ENCODE measurements at places on chromosomes 3 and 15.

DNA sequence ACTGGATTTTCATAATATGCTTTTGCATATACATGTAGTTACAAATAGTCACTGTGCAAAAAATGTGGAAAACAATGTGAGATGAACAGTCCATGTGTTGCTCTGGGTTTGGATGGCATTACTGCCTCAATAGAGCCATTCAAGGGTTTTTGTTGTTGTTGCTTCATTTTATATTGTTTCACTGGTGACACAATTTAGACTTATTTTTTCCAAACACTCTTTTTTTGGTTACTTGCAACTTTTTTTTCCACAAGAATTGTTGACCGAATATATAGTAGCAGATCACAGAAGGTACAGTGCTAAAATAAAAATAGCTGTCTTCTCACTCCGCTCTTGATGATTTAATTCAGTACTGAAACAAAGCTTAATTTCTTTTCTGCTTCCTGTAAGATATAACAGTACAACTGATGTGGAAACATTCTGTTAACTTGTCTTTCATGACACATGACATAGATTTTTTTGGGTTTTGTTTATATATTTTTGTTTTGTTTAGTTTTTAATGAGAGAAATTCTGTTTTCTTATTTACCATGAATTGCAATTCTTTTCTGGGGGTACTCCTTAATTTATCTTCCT lies 618.6 kb downstream of the NAALADL2 start:
- no peak for DNase-seq

- peak; percentile 85 for DNase-seq
Observed at GRCh38 chr3:18124501-18124900, 300.6 kb downstream of the SATB1 start.

DNA sequence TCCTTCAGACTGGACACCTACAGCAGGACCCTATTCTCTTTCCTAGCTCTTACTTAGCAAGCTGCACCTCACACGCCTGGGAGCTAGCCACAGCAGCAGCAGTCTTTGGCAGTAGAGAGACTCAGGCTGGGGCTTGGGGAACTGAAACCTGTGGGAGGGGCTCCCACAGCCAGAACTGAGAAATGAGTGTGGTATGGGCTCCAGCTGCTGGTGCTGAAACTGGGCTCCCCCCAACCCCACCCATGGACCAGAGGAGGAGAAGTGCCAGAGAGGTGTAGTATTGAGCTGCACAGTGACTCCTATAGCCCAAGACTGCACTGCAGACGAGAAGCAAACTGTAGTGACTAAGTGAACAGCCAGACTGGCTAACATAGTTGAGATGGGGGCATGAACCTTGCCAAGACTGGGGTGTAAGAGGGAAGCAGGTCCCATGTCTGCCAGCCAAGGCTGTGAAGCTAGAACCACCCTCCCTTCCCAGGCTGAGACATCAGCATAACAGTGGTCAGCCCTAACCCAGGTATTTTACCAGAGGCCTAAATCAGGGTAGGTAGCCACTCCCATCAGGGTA lies 62.5 kb downstream of the MYO5A start:
- no peak for DNase-seq

- peak; percentile 71 for DNase-seq
Observed at GRCh38 chr3:5275529-5275928, 88.0 kb downstream of the EDEM1 start.

GRCh38 chr3:30770387-30770786 lies 124.1 kb downstream of the GADL1 start:
- peak; percentile 86 for DNase-seq

- no peak for DNase-seq
Observed at GRCh38 chr15:31197497-31198414, 96.2 kb upstream of the TRPM1 start.

DNA sequence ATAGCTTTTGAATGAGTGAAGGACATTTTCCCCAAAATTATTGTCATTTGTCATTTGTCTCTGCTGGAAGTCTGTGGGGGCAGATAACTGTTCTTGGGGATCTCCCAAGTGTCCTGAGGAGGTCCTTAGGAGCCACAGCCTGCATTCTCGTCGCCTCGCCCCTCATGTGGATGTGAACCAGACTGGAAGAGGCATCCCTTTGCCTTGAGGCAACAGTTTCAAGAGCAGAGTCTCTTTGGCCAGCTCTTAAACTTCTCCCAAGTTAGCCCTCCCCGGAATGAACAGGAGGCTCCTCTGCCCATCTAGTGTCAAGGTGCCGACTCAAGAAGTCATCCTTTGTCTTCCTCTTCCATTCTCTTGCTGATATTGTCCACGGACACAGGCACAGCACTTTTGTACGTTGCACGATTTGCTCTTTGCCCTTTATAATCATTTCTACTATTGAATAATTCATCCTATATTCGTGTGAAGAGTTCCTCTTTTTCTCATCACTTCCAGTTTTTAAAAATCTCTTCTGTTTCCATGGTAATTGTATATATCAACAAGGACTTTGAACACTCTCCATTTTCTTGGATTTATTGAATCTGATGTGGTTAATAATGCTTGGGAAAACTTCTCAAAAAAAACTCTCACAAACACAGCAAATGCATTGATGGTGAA lies 40.8 kb upstream of the CD47 start:
- no peak for DNase-seq

- no peak for DNase-seq
Observed at GRCh38 chr3:24154781-24155180, 209.7 kb downstream of the NR1D2 start.

- DNase-seq: peak; percentile 94
Observed at GRCh38 chr3:71258116-71258515, 325.4 kb downstream of the FOXP1 start.

DNA sequence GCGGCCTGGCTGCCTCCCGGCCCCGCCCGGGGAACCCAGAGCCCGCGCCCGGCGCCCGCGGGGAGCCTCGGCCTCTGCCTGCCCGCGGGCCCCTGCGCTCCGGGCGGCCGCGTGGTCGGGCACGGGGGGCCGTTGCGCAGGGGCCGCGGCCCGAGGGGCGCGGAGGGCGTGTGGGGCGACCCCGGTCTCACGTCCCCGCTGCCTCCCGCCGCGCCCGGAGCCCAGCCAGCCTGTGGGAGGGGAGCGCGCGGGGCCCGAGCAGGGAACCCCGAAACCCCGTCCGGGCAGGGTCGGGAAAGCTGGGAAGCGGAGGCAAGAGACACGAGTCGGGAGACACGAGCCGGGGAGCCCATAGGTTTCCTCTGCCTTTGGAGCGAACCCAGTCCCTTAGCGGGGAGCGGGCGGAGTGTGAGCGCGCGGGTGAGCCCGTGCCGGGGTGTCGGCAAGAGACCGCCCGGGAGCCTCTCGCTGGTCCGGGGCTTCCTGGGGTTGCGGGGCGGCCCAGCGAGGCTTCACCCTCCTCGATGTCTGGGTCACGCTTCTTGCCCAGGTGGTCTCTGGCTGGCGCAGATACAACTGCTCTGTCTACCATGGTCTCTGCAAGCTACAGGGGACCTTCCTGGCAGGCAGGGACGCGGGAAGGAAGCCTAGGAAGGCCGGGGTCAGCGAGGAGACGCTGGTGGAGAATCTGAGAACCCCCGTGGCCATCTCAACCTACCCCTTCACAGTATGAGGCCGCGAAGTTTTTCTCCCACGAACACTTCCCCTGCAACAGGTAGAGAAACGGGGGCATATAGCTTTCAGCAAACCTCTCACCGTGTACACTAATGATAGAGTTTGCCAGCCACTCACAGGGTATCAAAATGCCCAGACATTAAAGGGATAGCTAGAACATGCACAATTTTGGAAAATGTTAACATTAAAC lies 586 bp downstream of the LRRK1 start:
- peak; percentile 20 for DNase-seq

- peak; percentile 81 for DNase-seq
Observed at GRCh38 chr3:194572143-194572789, 61.0 kb downstream of the TMEM44 start.

GRCh38 chr3:160697637-160698380 lies 20.8 kb downstream of the ARL14 start:
- peak; percentile 38 for DNase-seq

DNA sequence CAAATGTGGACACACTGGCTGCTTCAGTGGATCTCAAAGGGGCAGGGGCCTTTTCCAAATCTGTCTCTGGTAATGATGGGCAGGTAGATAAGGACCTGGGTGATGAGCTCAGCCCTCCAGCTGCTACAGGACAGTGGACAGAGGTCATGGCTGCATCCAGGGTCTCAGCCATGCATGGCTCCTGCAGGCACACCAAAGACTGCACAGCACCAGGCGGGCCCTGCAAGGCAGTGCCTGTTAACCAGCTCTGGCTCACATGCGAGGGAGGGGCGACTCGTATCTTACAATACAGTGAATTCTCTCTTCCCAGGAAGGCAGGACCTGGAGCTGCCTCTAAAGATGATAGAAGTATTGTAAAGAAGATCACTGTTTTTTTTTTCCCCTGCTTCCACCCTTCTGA lies 58.7 kb downstream of the OXNAD1 start:
- DNase-seq: no peak

- no peak for DNase-seq
Observed at GRCh38 chr15:20280933-20281463, 260.6 kb downstream of the GOLGA6L6 start.

- DNase-seq: peak; percentile 53
Observed at GRCh38 chr15:76460871-76461270, 124.3 kb downstream of the ISL2 start.

- DNase-seq: peak; percentile 32
Observed at GRCh38 chr3:46923559-46924350, 46.2 kb downstream of the PTH1R start.

- no peak for DNase-seq
Observed at GRCh38 chr3:32398531-32398930, 6.9 kb downstream of the CMTM7 start.

Measured in astrocyte of the spinal cord (primary cell).